ENCODE measurements at places on chromosomes 7 and 10. TPM values are rescaled to one million over a fixed set of nuclear protein-coding genes. Genes with fewer than 3 reads are reported as not detected.
A peak's percentile ranks its signal among the peaks of the same experiment; 100 is the strongest.

- no peak for DNase-seq
Observed at GRCh38 chr7:80722616-80723195, 84.3 kb downstream of the CD36 start.

The WDR86 gene
- 38.8 TPM for polyA plus RNA-seq

The CHAT gene
- polyA plus RNA-seq = 0.13 TPM

GRCh38 chr7:152899548-152900109, 140.1 kb downstream of the ACTR3B start:
- no peak for DNase-seq

DNA sequence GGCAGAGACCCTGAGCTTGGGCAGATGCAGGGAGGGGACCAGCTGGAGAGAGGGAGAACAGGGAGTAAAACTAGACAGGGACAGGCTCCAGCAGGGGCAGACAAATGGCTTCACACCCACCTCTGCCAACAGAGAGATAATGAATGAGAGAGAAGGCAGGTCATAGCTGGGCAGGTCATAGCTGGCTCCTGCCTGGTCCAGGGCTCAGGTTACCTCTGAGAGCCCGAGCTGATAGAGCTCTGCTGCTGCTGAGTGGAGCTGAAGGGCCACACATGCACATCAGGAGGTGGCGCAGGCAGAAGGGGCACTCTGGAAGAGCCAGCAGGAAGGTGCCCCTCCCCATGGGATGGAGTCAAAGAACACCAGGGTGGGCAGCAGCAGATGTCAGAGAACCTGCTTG, 154.2 kb downstream of the GFRA1 start:
- no peak for DNase-seq

The CALY gene
- 0.12 TPM for polyA plus RNA-seq

The AKR1C2 gene
- 8.5 TPM for polyA plus RNA-seq

DNA sequence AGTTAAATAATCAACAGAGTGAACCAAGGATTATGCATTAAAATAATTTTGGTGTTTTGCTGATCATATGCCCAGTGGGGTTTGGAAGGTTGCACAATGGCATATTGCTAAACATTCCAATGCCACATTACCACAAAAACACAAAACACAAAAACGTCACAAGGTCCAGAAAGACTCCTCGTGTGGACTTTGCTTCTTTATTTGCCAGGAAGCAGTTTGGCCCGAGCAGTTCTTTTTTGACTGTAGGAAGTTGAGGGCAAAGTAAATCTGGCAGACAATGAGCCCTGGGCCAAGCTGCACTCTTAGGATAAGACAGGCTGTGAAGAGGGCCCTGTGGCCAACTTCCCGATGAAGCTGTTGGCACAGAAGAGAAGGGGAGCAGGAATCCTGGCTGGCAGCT, 39.2 kb upstream of the SLC35B4 start:
- DNase-seq = peak; percentile 30

DNA sequence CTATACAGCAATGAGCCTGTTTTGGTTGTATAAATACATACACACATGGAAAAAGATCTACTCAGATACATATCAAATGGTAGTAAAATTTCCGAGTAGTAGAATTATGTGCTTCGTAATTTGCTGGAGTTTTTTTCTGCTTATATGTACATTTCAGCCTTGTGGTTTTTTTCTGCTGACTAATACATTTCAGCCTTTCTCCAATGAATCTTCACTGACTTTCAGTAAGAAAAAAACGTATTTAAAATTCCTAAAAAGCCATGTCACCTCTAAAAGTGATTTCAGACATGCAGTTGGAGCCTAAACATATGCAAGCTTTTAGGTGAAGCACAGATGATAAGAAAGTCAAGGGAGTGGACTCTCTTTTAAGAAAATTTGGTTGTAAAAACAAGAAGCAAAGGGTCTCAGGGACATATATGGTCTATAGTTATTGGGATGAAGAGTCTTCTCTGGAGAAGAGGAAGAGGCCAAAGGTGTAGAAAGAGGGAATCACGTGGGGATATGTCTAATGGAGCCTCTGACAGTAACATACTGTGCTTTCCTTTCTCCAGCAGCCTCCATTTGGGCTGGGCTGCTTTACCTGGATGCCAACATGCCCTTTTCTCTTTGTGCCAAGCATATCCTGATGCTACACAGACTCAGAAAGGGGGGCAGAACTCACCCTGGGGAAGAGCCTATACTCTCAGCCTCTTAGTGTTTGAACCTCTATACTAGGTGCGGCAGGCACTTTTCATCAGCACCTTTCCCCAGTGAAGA, 2.4 kb downstream of the AMPH start:
- no peak for DNase-seq

The ELAPOR2 gene
- 14.1 TPM for polyA plus RNA-seq

DNA sequence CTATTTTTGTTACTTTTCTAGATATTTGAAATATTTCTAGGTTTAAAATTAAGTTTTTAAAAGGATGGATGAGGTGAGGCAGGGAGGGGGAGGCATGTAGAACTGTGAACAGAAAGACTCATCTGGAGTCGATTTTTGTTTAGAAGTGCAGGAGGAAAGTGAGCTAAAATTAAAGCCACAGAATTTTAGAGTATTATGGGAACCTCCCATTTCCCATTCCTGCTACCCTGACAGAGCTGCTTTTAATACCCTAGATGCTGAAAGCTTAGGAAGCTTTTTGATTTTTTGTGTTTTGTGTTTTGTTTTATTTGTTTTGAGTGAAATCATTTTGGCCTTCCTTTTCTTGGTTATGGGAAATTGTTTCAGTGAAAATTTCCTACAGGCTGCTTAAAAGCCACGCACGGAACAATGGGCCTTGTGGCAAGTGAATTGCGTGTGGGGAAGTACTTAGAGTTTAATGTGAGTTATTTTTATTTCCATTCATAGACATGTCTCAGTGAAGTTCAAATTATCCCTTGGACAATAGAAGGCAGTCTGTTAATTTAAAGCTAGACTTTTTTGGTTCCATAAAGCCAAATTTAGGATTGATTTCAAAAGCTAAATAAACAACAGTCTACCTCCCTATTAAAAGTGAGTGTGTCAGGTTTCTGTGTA, 102.0 kb upstream of the HDAC9 start:
- DNase-seq = no peak

The CDC14C gene
- 0.08 TPM for polyA plus RNA-seq

GRCh38 chr10:122164023-122164601, 107.0 kb upstream of the BTBD16 start:
- DNase-seq = no peak

GRCh38 chr7:17448479-17449423, 150.3 kb downstream of the AHR start:
- no peak for DNase-seq

- no peak for DNase-seq
Observed at GRCh38 chr10:129467359-129468064, 471 bp downstream of the MGMT start.

The HGF gene
- polyA plus RNA-seq = 2.3 TPM

The PRTFDC1 gene
- 46.0 TPM for polyA plus RNA-seq

DNA sequence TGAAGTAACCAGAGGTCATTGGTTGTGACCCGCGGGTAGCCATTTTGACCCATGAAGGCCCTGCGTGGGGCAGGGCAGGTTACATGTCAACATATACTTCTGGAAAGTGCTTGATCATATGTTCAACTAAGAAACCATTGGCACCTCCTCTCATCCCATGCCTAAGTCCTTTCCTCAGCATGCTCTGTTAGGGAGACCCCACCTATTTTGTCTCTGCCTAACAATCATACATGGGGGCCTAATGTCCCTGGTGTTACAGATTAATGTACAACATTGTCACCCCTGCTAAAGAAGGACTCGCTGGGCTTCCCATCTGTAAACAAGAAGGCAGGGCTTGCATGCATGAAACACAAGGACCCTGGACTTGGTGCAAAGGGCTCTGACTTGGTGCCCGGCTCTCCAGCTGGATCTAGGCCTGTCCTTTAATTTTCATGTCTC, 133.7 kb upstream of the TNS3 start:
- DNase-seq = no peak

The DENND11 gene
- 40.2 TPM for polyA plus RNA-seq

GRCh38 chr10:66931340-66931948, 5.6 kb downstream of the LRRTM3 start:
- DNase-seq = peak; percentile 73

GRCh38 chr7:120060281-120060680, 212.7 kb upstream of the KCND2 start:
- DNase-seq = no peak

DNA sequence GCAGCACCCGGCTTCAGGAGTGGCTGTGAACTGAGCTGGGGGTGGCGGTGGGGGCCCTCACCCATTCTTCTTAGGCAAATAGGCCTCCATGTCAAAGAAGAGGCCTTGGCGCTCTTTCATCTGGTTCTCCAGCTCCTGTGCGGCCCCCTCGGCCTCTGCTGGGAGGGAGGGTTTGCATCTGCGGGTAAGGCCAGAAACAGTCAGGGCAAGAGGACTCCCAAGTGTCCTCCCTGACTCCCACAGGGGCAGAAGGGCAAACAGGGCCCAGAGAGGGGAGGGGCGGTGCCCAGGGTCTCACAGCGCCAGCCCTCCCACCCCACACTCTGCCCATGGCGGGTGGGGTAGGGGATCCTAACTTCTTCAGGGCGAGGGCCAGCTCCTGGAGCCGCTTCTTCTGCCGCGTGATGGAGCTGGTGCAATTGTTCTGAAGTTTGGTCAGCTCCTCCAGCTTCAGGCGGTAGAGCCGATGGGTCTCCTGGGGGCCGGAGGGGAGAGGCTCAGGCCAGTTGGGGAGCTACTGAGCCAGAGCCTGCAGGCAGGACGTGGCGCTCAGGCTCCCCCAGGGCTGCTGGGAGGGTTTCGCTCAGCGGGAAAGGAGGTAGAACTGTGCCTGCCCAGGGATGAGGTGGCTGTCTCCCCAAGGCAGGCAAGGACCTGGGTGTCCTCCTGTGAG, 2.2 kb downstream of the TMEM120A start:
- DNase-seq = no peak

- DNase-seq = no peak
Observed at GRCh38 chr7:101168412-101169049, 3.2 kb upstream of the VGF start.

The GARIN1A gene
- 4.2 TPM for polyA plus RNA-seq

The ZNF37A gene
- polyA plus RNA-seq = 24.4 TPM

GRCh38 chr7:120060875-120061274, 212.1 kb upstream of the KCND2 start:
- no peak for DNase-seq

- DNase-seq = no peak
Observed at GRCh38 chr7:104950754-104951153, 63.3 kb upstream of the KMT2E start.

The CTTNBP2 gene
- polyA plus RNA-seq = 39.3 TPM

The SMO gene
- 111 TPM for polyA plus RNA-seq

DNA sequence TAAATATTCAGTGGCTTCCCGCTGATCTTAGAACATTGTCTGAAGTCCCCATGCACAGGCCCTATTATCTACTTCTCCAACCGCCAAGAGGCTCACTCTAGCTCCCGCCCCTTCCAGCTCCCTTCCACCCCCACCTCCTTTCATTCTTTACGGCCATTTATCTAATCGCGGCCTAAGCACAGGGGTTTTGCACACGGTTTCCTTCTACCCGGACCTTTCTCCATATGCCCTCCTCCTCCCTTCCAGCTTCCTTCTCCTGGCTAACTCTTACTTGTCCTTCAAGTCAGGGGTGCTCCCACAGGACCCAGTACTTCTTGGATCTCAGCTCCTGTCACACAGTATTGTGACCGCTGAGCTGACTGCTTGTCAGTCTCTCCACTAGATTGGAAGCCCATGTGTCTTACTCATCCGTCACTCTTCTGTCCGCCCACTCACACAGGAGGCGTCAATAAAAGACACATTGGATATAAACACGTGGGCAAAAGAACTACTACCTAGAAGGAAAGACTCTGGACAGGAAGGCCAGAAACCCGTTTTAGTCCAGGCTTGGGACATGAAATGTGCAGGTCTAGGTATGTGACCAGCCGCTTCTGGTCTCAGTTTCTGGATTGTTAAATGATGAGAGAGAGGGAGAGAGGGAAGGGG, 20.2 kb upstream of the HPS1 start:
- no peak for DNase-seq

The AOAH gene
- polyA plus RNA-seq = 1.7 TPM

DNA sequence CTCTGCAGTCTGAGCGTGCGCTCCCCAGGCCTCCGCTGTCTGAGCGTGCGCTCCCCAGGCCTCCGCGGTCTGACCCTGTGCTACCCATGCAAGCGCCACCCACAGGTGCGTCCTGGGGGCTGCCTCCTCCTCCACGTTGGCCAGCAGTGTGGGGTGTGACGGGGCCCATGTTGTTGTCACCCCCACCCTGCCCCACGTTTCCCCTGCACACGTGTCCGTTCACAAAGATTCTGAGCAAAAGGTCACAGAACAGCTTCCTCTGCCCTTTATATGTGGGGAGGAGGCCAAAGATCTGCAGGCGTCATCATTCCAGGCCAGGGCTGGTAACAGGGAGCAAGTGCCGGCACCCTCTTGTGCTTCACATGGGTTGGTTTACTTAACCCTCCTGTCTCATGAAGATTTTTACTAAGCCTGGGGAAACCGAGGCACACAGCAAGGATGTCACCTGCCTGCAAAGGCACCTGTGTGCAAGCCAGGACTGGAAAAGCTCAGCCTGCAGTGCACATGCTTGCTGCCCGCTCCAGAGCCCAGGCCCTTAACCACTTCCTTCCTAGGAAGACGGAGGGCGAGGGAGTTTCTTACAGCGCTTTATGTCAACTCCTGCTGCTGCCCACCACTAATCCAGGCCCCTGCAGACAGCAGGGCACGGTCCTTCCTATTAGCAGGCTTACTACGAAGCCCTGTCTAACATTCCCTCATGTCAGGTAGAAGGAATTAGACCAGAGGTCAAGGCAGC, 4.8 kb downstream of the GPR146 start:
- no peak for DNase-seq

GRCh38 chr7:140082770-140083169, 20.0 kb upstream of the PARP12 start:
- no peak for DNase-seq

- DNase-seq = no peak
Observed at GRCh38 chr7:154296443-154296842, 244.2 kb downstream of the DPP6 start.

The UCMA gene
- not detected for polyA plus RNA-seq

The NUTM2E gene
- polyA plus RNA-seq = 0.18 TPM

- DNase-seq = no peak
Observed at GRCh38 chr7:140144821-140145220, 32.0 kb downstream of the KDM7A start.

The CCDC172 gene
- not detected for polyA plus RNA-seq

DNA sequence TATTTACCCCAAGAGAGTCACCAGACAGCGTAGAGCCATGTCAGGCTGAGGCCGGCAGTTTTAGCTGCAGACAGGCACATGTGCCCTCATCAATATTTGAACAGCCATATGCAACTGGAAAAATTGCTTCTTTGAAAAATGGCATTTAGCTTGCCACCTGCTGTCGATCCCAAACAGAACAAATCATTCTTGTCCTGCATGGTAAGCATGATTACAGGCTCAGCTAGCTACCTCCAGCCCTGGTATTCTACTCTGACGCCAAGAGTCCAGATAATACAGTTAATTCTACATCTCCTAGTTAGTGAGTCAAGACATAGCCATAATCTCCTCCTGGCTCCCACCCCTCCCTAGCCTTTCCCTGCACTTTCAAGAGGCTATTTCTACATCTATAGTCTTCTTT, 7.7 kb downstream of the CREB3L2 start:
- DNase-seq = no peak

GRCh38 chr7:100065452-100066186, 15.9 kb downstream of the ZNF3 start:
- peak; percentile 50 for DNase-seq

Measured in left kidney (tissue), 8 donors.